ENCODE measurements at places on chromosomes 6 and 20.

- no peak for DNase-seq
These were observed 22.3 kb upstream of the THEMIS start for GRCh38 chr6:127923135-127923534.

- DNase-seq, result no peak
These were observed 30.6 kb upstream of the RIPOR2 start for GRCh38 chr6:24966381-24966780.

DNA sequence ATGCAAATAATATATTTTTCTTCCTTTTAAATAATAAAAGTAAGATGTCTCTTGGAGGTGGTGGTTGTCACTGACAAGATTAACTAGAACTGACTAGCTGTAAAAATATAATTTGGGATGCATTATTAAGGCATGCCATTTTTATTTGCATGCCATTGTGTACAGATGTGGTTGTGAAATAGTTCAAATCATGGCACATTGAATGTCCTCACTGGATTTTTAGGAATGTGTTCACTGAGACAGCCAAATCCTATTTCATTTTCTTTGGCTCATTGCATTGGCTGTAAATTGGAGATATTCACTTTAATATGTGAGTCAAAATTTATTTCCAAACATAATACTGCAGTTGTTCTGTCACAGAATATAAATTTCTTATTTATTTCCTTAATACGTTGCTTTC, 62.3 kb downstream of the ESR1 start:
- no peak for DNase-seq

DNA sequence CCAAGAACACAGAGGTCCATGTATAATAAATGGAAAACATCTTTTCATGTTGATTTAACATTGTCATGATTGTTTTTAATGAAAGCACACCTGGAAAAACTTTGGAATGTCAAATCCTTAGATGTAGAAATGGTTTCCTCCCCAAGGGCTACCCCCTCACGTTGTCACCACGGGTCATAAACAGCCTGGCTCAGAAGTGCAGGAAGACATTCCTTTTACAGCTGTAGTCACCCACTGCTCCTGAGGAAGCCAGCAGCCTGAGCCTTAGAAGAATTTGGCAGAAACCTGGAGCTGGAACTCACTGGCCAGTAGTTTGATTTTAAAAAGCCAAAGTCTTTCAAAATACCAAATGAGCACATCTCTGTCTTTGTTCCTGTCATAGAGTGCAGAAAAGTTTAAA, 23.7 kb downstream of the ADGRF5 start:
- DNase-seq, result no peak

DNA sequence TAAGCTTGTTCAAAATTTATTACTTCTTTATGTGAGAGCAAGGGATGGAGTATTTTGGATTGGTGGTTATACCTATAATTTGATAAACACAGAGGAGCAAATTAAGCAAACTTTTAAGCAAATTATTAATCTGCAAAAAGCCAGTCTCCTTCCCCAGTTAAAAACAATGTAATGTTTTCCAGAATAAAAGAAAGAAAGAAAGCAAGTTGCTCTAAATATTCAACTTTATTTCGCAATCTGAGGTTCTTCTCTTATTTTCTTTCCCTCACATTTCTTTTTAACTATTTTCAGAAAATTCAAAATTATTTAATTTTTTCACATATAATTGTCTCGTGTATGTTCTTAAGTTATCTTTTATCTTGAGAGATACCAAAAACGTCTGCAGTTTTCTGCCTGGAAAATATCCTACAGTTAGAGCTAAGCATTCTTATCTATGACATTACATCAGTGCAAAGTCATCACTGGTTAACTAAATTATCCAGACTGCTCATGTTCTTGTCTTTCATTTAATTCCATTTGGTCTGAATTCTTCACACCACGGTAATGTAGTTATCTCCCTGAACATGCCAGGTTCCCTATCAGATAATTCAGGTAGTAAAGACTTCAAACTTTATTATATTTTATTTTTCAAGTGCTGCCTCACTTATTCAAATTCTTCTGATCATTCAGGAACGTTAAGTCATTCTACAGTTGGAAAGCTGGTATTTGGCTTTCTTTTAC, 3.3 kb upstream of the CNKSR3 start:
- no peak for DNase-seq

GRCh38 chr20:4112481-4113421, 97.4 kb upstream of the RNF24 start:
- DNase-seq, result peak; percentile 35

- no peak for DNase-seq
These were observed 556.6 kb upstream of the CDH4 start for GRCh38 chr20:60695226-60696000.

DNA sequence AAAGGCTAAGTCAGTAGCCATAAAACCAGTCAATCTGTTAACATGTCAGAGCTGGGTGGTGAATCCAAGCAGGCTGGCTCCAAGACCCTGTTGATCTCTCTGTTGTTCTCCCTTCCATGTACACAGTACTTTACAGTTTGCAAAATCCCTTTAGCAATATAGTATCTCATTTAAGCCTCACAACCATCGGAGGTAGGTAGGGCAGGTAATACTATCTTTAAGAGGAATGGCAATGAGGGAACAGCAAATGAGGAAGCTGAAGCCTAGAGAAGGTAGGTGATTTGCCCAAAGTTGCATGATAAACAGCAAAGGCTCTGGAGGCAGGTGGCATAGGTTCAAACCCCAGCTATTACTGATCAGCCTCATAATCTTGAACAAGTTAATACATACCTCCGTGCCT, 34.7 kb upstream of the ARFGEF2 start:
- no peak for DNase-seq

- DNase-seq, result no peak
These were observed 263.1 kb upstream of the ZFP64 start for GRCh38 chr20:52454660-52455059.

GRCh38 chr20:15076785-15077184, 739.4 kb upstream of the FLRT3 start:
- no peak for DNase-seq

- peak; percentile 33 for DNase-seq
These were observed 11.6 kb upstream of the SLC2A12 start for GRCh38 chr6:134063966-134064445.

DNA sequence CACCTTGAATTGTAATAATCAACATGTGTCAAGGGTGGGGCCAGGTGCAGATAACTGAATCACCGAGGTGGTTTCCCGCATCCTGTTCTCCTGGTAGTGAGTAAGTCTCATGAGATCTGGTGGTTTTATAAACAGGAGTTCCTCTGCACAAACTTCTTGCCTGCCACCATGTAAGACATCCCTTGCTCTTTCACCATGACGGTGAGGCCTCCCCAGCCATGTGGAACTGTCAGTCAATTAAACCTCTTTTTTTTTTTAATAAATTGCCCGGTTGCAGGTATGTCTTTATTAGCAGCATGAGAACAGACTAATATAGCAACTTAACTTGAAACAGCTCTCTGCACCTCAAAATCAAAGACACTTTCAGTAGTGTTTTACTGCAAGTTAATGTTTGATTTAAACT, 121.6 kb downstream of the OGFRL1 start:
- no peak for DNase-seq

DNA sequence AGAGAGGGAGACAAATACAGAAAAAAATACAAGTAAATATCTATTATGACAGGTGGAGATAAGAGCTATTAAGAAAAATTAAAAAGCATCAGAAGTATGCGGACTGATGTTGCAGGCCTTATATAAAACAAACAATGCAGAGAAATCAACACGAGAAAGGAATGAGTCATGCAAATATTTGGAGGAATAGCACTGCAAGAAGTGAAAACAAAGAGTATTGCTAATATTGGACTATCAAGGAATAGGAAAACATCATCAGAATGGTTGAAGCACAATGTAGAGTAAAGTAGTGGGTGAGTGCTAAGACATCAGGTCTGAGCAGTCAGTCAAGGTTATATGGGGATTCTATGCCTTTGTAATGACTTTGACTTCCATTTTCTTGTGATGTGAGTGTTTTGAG, 657.5 kb upstream of the GJE1 start:
- no peak for DNase-seq

DNA sequence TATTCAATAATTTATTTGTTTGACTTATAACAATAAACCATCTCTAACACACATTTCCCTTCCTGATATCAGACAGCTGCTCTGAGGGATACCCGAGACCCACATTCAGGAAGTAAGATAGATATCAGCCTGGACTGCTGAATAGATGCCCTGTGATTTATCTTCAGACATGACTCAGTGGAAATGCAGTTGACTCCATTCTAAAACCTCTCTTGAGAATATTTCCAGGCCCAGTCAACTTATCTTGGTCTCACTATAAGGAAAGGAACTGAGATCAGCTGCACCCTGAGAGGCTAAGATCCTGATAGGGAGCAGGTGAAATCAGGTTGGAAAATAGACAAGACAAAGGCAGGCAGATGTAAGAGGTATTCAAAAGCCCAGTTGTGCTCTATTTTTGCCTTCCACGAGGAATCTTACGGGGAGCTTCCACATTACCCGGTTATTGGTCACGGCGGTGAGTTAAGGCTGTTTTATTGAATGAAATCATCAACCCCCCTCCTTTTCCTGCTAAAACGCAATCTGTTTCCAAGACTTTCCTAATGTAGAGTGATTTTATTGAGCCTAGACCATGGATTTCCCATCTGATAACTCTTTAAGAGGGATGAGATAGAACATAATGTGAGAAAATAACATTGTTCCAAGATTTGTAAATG, 25.5 kb downstream of the C6orf15 start:
- DNase-seq, result no peak

All from GM12864 (cell line).